Right ventricle myocardium superior (tissue), 1 donor: ENCODE measurements at places on chromosomes 5 and 9. TPM values are rescaled to one million over a fixed set of nuclear protein-coding genes. Genes with fewer than 3 reads are reported as not detected.

DNA sequence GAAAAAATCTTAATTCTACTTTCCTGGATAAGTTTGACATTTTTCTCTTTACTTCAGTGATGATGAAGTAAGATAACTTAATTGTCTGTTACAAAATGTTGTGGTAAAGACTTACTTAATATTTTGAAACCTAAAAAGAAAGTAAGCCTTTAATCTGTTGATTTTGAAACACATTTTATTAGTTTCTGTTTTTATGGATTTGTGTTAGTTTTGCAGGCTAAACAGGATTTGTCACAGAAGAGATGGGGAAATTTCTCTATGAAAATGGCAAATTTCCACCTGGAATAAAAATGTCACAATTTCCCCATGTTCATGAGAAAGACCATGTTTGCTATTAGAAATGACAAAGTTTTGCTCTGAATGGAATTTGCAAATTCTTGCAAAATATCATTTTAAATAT lies 237.1 kb downstream of the RFX3 start:
- DNase-seq = no peak

GRCh38 chr9:20255052-20255451 lies 367.2 kb downstream of the MLLT3 start:
- no peak for DNase-seq

DNA sequence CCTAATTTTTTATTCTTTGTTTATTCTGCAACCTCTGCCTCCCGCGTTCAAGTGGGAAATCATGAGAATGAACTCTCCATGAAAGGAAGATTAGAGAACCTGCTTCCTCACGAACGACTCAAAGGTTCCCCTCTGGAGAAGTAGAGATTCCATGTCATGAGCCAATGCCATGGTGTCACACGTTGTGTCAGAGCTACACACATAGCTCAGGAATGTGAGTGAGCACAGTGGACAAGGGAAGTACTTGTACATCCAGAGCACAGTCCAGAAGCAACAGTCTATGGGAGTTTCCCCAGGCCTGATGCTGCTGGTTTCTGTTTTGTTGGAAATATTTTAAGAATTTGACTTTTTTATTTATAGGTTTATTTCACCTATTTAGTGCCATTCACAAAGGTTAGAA lies 26.8 kb upstream of the PPP2CA start:
- DNase-seq = no peak

GRCh38 chr5:154370813-154371212 lies 75.0 kb upstream of the SAP30L start:
- peak; percentile 76 for DNase-seq

GRCh38 chr5:54259090-54259489 lies 51.3 kb downstream of the ARL15 start:
- DNase-seq = no peak

- no peak for DNase-seq
Measured at GRCh38 chr9:14633906-14634565, 59.2 kb downstream of the ZDHHC21 start.

- no peak for DNase-seq
Measured at GRCh38 chr9:5178126-5178805, 7.2 kb downstream of the INSL6 start.

DNA sequence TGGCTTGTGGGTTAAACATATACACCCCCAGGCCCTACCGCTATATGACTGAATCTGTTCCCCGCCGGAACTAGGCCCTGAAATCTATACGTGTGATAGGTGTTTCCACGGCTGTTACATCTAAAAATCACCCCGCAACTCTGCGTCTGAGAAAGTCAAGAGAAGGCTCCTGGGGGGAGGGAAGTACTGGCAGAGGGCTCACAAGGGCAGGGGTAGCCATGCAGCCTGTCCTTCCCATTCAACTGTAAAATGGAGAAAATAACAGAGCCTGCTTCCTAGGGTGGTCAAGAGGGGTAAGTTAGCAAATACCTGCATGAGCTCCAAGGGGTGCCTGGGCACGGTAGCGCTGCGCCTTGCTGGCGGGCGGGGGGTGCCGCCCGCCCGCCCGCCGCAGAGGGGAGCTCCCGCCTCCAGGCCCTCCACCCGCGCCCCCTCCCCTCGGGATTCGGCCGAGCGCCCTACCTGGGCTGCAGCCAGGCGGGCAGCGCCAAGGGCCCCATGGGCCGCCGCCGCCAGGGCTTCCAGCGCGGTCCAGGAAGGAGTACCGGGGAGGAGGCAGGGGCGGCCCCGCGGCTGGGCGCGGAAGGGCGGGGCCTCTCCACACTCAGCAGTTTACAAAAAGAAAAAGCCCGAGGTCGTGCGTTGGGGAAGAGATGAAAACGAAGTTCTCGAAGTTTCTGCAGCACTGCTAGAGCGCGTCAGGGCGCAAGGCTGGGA lies at the start of gene HACD4:
HACD4 (minus strand) TSS at position 550 of the 717 bp plus-strand sequence; CDS start at position 500, 50 bp downstream.
- peak; percentile 75 for DNase-seq

DNA sequence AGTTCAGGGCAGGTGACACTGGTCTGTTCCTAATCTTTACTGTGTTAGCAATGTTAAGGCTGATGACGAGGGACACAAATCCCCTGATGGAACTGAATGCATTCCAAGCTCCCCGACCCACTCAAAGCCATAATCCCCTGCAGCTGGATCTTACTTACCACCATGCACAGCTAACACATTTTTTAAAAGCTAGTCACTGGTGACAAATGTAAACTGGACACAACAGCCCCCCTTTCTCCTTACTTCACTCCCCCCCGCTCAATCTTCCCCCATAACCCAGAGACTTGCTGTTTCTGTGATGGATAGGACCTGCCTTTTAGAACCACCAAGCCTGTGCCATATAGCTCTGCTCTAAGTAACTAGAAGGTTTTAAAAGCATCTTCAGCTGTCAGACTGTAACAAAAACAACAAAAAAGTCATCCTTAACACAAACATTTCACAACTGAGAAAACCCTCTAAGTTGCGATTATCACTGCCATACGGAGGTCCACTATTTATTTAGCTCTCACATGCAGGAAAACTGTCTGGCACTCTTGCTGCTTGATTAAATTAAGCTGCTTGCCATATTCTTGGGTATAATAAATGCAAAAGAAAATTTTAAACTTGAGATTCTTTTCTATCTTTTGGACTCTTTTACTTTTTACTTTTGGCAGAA lies 44.4 kb downstream of the BNC2 start:
- no peak for DNase-seq

- DNase-seq = no peak
Measured at GRCh38 chr5:67030289-67031056, 166.1 kb downstream of the CD180 start.

- no peak for DNase-seq
Measured at GRCh38 chr5:61311056-61311610, 20.9 kb upstream of the ZSWIM6 start.

GRCh38 chr5:23461576-23461975 lies 45.8 kb upstream of the PRDM9 start:
- DNase-seq = no peak

GRCh38 chr5:160846642-160847041 lies 5.4 kb downstream of the ATP10B start:
- no peak for DNase-seq

- no peak for DNase-seq
Measured at GRCh38 chr5:177003649-177004048, 2.9 kb downstream of the UIMC1 start.

GRCh38 chr9:87672586-87672985 lies 53.3 kb upstream of the CTSL start:
- DNase-seq = no peak

GRCh38 chr9:84511651-84512050 lies 157.9 kb upstream of the NTRK2 start:
- DNase-seq = no peak

DNA sequence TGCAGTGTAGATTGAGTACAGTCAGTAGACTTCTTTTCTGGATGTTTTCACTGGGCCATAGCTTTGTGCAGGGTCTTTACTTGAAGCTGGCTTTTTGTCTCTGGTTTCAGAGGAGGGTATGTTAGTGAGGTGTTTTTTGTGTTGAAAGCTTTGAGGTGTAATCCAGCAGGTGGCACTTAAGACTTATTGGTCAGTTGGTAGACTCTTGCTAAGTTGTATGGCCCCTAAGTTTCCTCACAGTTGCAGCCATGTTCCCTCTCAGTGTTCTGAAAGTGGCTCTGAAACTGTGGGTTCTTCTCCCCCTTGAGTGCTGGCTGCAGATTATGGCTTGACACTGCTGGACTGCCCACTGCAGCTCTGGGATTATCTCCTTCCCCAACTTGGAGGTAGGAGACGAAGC lies 55.7 kb upstream of the SLC44A1 start:
- DNase-seq = no peak

GRCh38 chr5:6732634-6733410 lies 19.6 kb downstream of the TENT4A start:
- peak; percentile 65 for DNase-seq

GRCh38 chr9:13990331-13990730 lies 323.6 kb downstream of the NFIB start:
- DNase-seq = no peak

- DNase-seq = no peak
Measured at GRCh38 chr9:112615584-112616266, 102.2 kb downstream of the INIP start.

- no peak for DNase-seq
Measured at GRCh38 chr5:140220032-140220697, 45.2 kb downstream of the CYSTM1 start.

GRCh38 chr5:35420200-35420599 lies 189.9 kb upstream of the PRLR start:
- DNase-seq = no peak

Gene C9
- total RNA-seq = not detected

Gene NUTM2G
- not detected for total RNA-seq

Gene LCN15
- total RNA-seq = not detected

Gene PCDHB13
- 2.8 TPM for total RNA-seq

Gene TMOD1
- total RNA-seq = 192 TPM

Gene PAX5
- total RNA-seq = not detected

Gene PPP3R2
- total RNA-seq = not detected

Gene TRPM3
- 0.16 TPM for total RNA-seq

Gene HMMR
- 0.54 TPM for total RNA-seq

Gene KIF24
- total RNA-seq = 0.56 TPM

Gene RNF208
- total RNA-seq = 24.8 TPM

Gene CER1
- not detected for total RNA-seq

Gene C5orf52
- total RNA-seq = not detected

Gene GPR150
- total RNA-seq = not detected
